Naive thymus-derived CD8-positive, alpha-beta T cell (primary cell): ENCODE measurements at places on chromosomes 4 and X. TPM values are rescaled to one million over a fixed set of nuclear protein-coding genes. Genes with fewer than 3 reads are reported as not detected.

- H3K4me1 ChIP-seq = no peaks in the 10 kb centered on the region
- H3K4me3 ChIP-seq = no peak overlapping the region
- peaks cover 6% of the 10 kb centered on the region for H3K27me3 ChIP-seq
- H3K36me3 ChIP-seq = no peaks in the 10 kb centered on the region
- no peak overlapping the region for H3K27ac ChIP-seq
Observed at GRCh38 chr4:184983672-184984356, 34.5 kb upstream of the HELT start.

DNA sequence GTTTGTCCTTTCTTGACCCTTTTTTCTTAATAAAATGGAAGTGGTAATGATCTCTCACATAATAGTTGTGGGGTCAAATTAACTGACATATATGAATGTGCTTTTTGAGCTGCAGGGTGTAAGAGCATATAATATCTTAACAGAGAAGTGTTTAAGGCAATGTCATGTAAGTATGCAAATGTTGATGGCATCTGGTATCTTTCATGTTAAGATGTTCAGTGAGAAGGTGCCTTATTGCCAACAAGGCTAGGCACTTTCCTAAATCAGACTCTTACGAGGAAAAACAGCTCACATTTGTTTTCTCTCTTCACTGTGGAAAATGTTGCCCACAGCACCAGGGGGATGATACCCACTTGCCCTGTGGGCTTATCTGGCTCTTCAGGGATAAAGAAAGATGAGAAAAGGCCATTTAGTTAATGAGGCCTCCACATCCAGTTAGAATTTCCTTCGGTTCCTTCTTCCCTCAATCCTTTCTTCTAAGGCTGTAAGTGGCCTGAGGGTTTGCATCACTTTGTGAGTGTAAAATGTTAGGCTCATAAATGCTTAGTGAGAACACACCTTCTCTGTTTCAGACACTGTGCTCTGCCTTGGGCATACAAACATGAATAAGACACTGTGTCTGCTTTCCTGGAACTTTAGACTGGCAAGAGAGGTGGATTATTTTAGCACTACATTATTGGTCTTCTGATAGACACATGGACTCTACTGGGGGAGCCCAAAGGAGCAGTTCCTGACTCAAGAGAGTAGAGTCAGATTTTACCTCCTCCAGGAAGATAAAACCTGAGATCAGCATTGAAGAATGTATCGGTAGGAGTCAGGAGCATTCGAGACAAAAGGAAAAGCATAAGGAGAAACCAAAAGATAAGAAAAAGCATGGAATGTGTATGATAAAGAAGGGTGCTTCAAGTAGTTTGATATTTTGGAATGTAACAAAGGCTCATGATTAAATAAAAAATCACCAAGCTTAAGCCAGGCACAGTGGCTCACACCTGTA lies 135.5 kb downstream of the SOWAHB start:
- no peaks in the 10 kb centered on the region for H3K36me3 ChIP-seq
- no peak overlapping the region for H3K27ac ChIP-seq
- H3K4me1 ChIP-seq = no peaks in the 10 kb centered on the region
- no peak for DNase-seq
- H3K27me3 ChIP-seq = no peaks in the 10 kb centered on the region
- no peak overlapping the region for H3K4me3 ChIP-seq

DNA sequence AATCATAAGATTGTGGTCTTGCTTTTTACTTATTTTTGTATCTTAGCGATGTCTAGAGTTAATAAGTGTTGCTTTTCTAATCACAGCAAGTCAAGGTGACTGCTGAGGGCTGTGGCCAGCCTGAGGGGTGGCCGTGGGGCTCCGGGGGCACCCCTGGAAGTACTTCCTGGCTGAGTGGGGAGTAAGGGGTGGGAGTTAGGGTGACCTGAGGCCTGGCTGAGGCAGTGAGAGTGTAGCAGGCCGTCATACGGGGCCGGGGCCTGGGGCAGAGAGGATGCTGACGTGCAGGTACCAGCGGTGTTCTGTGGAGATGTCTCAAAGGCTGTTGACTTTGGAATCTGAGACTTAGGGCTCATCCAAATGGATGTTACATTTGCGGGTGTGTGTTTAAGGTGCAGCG lies 29.3 kb downstream of the PIGG start:
- H3K27ac ChIP-seq = no peak overlapping the region

- DNase-seq = no peak
- H3K36me3 ChIP-seq = no peaks in the 10 kb centered on the region
- H3K4me3 ChIP-seq = no peak overlapping the region
Observed at GRCh38 chrX:114819509-114819908, 197.9 kb downstream of the IL13RA2 start.

- H3K36me3 ChIP-seq = no peaks in the 10 kb centered on the region
- no peaks in the 10 kb centered on the region for H3K27me3 ChIP-seq
- H3K4me3 ChIP-seq = no peak overlapping the region
- H3K4me1 ChIP-seq = no peaks in the 10 kb centered on the region
Observed at GRCh38 chr4:103171006-103171405, 27.1 kb downstream of the CENPE start.

DNA sequence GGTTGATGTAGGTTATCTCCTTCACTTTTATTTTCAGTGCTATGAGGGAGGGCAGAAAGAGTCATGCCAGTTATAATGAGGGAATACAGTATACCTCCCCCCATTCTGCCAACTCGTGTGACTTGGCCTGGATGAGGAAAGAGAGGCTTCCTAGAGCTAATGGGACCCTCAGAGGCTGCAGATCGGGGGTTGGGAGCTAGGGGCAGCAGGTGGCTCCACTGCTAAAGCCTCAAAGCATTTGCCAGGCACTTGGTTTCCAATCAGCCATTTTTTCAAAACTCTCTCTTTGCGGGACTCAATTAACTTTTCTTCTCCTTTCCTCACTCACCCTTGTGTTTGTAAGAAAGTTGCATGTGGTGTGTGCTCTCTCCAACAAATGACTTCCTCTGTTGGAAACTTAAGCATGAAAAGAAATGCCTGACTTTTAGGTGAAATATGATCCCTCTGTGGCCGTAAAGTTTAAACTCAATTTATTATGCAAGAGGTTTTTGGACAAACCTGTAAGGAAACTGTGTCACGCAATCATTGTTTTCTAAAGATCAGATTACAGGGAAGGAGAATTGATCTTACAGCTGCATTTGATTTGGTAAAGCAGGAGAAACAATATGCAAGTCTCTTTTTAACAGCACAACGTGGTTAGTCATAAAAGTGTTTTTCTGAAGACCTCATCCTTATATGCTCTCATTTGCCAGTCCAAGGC lies 7.0 kb downstream of the SFRP2 start:
- H3K4me1 ChIP-seq = no peaks in the 10 kb centered on the region
- peaks cover 43% of the 10 kb centered on the region for H3K27me3 ChIP-seq
- no peak overlapping the region for H3K4me3 ChIP-seq
- H3K36me3 ChIP-seq = no peaks in the 10 kb centered on the region
- H3K27ac ChIP-seq = no peak overlapping the region

- H3K27me3 ChIP-seq = no peaks in the 10 kb centered on the region
- H3K27ac ChIP-seq = no peak overlapping the region
- no peaks in the 10 kb centered on the region for H3K36me3 ChIP-seq
- H3K4me3 ChIP-seq = no peak overlapping the region
Observed at GRCh38 chr4:135244056-135244455, 1042.5 kb upstream of the PABPC4L start.

Gene TREX2
- total RNA-seq = 5.5 TPM

Gene HTN1
- total RNA-seq = not detected
